Activated T-helper 1 cell treated with anti-CD3 and anti-CD28 coated beads, Interleukin-2, amount 50 U/mL, for 16 hours (primary cell): ENCODE measurements at places on chromosomes 3 and 15.

- DNase-seq, result no peak
Observed at GRCh38 chr3:127454968-127455367, 135.6 kb downstream of the TPRA1 start.

GRCh38 chr15:93420050-93420452, 331.0 kb upstream of the RGMA start:
- no peak for DNase-seq

- DNase-seq, result peak; percentile 29
Observed at GRCh38 chr3:17023006-17023664, 138.4 kb downstream of the PLCL2 start.

GRCh38 chr3:195692781-195693427, 27.9 kb upstream of the MUC20 start:
- DNase-seq, result no peak

GRCh38 chr15:55587321-55588069, 650 bp downstream of the PYGO1 start:
- DNase-seq, result no peak

- no peak for DNase-seq
Observed at GRCh38 chr3:170107941-170108340, 70.1 kb downstream of the GPR160 start.

DNA sequence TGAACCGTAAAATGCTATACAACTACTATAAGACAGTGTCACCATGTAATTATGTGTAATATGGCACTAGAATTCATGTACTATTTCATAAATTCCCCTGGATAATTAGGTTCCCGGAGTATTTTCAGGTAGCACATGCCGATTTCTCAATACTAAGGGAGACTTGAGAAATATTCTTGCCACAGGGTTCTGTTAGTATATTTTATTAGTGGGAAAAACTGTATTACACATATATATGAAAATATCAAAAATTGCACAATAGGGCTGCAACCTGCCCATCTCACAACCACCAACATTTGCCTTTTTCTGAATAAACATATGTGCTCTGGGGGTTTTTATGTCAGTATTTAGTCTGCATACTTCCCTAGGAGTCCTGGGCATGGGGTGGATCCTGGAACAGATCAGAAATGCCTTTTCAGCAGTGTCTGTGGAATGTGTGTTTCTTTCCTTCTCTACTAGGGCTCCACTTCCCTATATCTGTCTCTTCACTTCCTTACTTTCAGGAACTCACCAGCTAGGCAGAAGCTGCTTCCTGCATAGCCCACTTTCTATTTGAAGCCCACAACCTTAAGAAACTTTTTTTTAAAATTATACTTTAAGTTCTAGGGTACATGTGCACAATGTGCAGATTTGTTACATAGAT, 87.5 kb downstream of the RPL39L start:
- DNase-seq, result no peak

DNA sequence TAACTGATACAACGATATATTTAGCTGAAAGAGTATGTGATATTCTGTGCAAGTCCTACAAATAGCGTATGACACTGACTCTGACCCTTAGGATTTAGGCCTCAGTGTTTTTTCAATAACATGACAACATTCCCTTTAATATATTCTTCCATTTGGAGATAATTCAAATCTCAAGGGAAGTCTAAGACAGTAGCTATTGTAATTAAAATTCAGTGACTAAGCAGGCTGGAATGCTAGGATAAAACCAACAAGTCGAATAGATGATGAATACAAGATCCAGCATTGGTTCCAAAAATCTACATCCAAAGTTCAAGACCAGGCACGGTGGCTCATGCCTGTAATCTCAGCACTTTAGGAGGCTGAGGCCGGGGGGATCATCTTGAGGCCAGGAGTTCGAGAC, 56.2 kb downstream of the QTRT2 start:
- DNase-seq, result no peak

GRCh38 chr15:92629276-92629974, 26.1 kb downstream of the FAM174B start:
- DNase-seq, result no peak

GRCh38 chr3:138468451-138468850, 34.0 kb downstream of the ESYT3 start:
- DNase-seq, result no peak

DNA sequence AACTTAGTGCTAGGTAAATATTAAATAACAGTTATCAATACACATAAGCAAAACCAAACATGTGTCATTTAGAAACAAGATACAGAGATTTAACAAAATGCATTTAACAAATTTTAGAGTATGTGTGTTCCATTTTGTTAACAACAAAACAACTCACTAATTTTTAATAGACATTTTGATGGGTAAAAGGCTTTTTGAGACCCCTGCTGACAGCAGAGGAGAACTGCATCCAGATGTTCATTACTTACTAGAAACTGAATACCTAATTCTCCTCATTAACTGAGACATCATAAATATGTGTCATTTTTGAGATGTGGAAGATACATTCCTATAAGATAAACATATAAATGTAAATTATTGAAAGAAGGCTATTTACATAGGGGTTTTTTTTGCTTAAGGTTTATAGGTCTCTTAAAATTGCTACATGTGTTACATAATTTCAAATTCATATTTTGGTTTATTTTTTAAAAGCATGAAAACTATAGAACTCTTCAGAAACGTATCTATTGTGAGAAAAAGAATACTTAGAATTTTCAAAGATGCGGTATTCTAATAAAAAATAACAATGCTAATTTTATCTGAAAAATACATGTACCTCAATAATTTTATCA, 1009.8 kb downstream of the TUSC7 start:
- DNase-seq, result no peak

DNA sequence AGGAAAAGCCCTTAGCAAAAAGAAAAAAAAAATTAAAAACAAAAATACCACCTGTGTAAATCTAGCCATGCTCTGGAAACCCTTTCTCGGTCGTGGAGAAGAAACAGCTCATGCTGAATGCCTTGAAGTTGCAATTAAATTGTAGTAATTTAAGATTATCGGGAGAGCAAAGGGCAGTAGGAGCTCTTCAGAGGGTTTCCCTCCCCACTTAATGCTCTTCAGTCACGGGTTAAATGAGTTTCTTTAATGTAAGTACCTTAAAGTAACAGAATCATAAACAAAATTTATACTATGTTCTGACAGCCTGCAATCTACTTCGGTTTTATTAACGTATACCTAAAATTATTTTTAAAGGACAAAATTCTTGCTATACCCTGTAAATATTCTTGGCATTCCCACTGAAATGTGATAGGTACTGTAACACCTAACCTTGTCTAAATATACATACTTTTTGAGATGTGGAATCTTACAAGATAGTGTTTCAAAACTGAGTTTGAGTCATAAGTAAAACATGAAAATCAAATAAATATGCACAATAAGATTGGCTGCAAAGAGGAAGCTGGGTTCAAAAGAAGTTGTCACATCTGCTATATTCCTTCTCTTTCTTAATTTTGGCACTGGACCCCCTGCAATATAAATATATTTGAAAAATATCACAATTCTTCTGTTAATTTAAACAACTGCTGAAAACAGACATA, 5.3 kb downstream of the FOXP1 start:
- DNase-seq, result no peak

DNA sequence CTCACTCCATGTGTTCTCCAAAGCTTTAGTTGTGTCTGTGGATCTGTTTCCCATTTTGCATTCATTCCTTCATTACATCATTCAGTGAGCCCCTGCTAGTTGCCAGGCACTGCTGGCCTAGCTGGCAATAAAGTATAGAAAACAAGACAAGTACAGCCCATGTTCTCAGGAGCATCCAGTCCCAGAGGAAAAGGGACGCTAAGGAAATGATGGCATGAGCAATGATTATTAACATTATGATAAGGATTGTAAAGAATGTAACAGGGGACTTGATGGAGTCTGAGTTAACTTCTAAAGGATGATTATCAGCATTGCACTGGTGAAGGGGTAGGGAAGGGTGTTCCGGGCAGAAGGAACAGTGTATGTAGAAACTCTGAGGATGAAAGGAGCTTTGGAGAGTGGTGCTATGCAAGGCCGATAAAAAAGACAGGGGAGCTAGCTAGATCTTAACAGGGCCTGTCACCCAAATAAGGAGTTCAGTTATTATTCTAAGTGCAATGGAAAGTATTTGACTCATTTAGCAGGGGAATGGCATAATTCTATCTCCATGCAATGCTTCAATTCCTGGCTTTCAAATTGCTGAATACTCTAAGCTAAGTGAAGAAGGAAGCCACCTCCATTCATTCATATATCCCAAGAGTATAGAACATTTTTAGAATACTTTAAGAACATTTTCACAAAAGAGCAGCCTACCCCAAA, 258.2 kb upstream of the STT3B start:
- no peak for DNase-seq

DNA sequence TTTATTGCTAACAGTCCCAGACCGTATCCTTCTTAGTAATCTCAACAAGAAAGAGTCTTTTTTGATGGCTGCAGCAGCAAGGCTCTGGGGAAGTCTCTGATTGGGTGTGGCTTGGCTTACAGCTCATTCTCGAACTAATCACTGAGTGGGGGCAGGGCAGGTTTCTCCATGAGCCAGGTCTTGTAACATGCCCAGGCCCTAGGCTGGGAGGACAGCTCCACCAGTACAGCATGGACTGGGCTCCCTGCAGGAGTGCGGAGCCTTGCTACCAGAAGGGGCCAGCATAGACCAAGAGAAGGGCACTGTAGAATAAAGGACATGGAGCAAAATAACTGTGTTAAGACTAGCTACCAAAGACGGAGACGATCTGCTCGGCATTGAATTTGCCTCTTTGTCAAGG, 7.2 kb downstream of the CD276 start:
- no peak for DNase-seq

DNA sequence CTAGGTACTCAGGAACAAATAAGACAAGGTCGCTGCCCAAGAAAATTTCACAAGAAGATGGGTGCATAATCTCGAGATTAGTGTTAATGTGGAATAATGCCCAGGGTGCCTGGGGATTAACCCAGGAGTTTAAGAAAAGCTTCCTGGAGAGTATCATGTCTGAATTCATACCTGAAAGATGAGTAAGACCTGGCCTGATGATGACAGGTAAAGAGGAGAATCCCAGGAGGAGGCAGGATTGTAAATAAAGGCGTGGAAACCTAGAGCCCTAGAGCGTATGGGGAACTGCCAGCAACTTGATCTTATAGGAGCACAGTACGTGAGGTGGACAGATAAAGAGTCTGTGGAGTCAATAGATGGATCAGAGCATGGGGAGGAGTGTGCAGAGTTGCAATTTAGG, 43.0 kb downstream of the ARRDC4 start:
- DNase-seq, result no peak

DNA sequence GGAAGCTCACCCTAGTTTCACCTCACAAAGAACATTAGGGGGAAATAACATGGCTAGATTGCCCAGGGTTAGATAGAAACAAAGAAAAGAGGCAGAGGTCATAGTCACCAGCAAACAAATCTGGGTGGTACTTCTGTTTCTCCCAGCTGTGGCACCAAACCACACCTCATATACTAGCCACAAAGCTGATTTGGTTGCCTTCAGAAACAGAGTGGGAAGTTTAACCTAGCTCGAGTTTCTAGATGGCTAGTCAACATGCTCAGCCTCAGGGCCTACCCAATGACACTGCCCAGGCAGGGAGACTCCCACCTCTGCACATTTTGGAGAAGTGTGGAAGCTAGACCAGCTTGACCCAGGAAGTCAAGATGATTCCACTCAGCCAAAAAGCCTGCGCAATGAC, 174.2 kb downstream of the GABRB3 start:
- no peak for DNase-seq

DNA sequence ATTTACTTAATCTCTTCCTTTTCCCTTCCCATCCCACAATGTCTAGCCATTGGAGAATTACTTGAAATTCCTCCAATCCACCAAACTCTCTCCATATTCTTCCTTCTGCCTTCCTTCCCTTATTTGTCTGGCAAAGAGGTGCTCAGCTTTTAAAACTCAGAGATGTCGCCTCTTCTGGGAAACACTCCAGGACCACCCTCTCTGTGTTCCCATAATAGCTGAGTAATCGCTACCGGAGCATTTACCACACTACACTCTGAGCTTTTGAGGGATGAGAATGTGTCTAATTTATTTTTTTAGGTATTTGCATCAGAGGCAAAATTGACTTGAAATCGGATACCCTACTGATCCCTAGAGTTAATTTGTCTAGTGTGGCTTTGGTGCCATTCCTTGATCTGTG, 245.7 kb upstream of the TPRG1 start:
- DNase-seq, result no peak

- no peak for DNase-seq
Observed at GRCh38 chr3:155318740-155319139, 25.3 kb upstream of the STRIT1 start.

DNA sequence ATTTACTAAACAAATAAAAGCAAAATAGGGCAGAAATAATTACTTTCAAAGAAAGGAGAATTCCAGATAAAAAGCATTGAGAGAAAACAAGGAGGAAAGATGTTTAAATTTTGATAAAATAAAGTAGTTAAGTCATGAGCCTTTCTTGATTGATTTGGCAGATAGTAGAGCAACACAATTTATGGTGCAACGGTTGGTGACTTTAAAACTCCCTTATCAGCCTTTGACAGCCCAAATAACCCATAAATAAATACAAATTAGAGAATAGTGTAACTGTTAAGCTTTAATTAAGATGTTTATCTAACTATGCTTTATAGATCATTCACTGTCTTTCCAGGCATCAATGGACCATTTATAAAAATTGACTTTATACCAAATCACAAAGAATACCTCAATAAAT, 54.0 kb upstream of the EIF1B start:
- DNase-seq, result no peak

- no peak for DNase-seq
Observed at GRCh38 chr15:79736435-79737000, 160.3 kb downstream of the MTHFS start.

- DNase-seq, result no peak
Observed at GRCh38 chr3:126896067-126896441, 86.9 kb upstream of the PLXNA1 start.

DNA sequence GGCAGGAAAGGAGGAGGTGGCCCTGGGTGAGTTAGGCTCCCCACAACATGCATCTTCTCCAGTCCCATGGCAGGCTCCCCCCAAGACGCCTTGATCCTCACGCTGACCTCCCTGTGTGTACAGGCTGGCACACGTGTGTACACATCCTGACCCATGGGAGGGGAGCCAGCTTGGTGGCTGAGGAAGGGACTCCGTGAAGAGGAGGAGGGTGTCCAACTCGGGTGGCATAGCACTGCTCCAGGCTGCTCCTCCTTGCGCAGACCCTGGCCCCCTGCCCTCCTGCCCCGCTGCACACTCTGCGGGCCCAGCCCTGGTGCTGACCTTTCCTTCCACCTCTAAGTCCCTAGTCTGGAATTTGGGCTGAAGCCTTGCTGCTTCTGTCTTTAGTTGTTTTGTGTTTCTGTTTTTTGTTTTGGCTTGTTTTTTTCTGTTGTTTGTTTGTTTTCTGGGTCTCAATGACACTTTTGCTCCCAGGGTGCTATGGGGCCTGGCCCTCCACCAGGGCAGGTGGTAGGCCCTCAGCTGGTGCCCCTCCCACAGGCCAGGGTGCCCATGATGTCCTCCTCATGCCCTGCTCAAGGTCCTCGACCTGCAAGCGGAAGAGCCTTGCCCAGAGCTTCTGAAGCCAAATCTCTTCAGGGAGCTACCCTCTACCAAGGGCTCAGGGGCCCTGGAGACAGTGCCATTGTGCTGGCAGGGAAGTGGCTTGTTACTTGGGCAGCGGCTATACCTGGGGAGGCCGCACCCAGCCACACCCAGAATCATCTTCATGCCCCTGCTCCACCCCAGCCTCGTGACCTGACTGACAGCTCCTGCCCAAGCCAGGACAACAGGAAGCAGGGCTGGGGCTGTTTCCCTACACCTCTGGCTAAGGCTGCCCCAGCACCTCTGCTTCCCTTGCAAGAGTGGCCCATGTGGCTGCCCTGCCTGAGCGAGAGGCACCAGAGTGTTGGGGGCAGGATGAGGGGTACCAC, 5.1 kb downstream of the EPHB3 start:
- DNase-seq, result no peak
